ENCODE measurements at places on chromosomes 6 and 20.

- DNase-seq: no peak
Measured at GRCh38 chr6:12238219-12238618, 51.9 kb upstream of the EDN1 start.

DNA sequence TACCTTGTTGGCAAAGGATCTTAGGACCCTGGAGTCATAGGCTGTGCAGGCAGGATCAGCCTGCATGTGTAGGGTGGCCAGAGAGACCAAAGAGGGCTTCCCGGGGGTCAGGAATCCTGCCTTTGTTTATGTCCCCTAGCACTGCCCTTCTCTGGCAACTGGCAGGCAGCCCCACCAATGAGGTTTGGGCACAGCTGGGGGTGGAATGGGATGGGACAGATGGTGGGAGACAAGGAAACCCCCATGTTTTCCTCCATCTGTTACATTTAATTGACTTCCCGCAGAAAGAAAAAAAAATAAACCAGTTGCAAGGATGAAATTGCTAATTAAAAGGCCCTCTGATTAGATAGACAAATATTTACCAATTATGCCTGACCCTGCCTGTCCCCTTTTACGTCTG lies 27.6 kb downstream of the CD40 start:
- no peak for DNase-seq

GRCh38 chr6:18087396-18088165 lies 34.9 kb downstream of the NHLRC1 start:
- DNase-seq: no peak

- DNase-seq: no peak
Measured at GRCh38 chr6:164415832-164416563, 893.4 kb downstream of the C6orf118 start.

- DNase-seq: no peak
Measured at GRCh38 chr6:94121094-94121493, 701.7 kb upstream of the EPHA7 start.

- no peak for DNase-seq
Measured at GRCh38 chr6:129009851-129010250, 126.9 kb downstream of the LAMA2 start.

DNA sequence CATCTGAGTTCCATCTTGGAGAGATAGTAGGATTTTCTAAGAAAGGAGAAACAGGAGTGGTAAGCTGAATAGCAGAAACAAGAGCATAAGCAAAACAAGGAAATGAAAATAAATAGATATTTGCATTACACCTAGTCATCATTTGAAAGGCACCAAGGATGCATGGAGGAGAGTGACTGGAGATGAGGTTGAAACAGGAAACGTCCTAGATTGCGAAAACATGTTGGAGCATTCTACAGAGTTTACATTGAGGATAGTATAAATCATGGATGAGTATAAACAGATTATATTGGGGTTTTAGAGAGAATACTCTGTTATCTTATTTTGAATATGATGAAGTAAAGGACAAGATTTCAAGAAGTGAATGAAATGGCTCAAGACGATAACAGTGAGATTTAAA lies 507.3 kb downstream of the EYS start:
- DNase-seq: no peak

GRCh38 chr6:41045664-41046063 lies 3.4 kb downstream of the TSPO2 start:
- DNase-seq: no peak

DNA sequence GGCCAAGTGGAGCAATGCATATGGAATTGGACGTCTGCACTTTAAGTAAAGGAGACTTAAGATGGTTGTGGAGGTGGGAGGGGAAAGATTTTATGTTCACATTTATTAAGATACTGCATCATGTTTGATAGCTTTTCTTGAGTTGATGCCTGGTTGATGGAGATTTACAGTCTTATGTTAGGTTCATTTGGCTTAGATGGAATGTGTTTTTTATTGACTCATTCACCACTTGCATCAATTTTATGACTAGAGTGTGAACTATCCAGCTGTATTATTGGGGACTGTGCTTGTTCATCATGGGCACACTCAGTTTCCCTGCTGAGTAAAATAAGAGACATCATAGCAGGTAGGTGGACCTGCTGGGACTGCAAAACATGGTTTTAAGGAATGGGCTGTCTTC lies 91.2 kb upstream of the SCP2D1 start:
- no peak for DNase-seq

- DNase-seq: no peak
Measured at GRCh38 chr6:35161266-35161665, 20.1 kb upstream of the TCP11 start.

- DNase-seq: no peak
Measured at GRCh38 chr20:31516651-31517050, 2.4 kb downstream of the HM13 start.
